ENCODE measurements at places on chromosomes 4 and X.

DNA sequence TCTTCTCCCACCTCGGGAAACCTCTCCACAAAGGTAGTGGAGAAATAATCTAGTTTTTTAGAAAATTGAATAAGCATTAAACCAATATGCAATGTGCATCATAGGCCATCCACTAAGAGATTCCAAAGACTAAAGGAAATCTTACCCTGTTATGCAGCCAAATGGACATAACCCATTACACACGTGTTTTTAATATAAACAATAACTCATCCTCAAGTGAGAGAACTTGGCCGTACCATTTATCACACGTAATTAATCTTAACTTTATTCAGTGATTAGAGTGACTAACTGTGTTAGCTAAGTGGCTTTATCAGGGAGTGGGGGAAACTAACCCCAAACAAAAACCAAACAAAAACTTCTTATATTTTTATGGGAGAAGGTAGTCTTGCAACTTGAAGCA, 57.8 kb downstream of the AFM start:
- DNase-seq = no peak

DNA sequence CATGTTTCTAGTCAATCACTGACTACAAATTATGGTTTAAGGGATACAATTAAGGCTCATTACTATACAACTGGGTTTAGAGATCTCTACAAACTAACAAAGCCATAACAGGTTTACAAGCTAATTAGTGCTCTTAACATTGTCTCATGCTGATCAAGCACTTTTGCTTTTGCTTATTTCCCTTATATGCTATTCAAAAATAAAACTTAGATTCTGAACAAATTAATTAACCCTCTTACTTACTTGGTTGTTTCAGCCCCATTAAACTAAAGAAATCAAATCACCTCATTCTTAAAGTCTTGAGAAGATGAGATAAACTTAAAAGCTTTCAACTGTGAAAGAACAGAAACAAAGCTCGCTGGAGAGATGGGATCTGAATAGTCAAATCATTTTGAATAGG, 2024.5 kb upstream of the ADGRL3 start:
- DNase-seq = no peak

DNA sequence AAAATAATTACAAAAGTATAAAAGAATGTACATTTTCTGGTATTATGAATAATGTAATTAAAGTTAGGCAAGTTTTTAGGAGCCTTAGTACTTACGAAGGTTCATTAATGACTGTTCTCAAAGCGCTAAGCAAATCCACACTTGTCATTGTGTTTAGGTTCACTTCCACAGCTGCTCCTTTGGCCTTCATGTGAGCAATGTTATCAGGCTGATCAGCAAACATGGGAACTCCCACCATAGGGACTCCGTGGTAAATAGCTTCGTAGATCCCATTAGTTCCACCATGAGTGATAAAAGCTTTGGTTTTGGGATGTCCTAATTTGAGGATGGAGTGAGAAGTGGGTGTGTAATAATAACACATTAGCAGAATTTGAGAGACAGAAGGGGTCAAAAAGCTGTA, 45.1 kb downstream of the UGT2A2 start:
- DNase-seq = no peak

- no peak for DNase-seq
Measured at GRCh38 chr4:80619070-80619674, 283.6 kb downstream of the CFAP299 start.

DNA sequence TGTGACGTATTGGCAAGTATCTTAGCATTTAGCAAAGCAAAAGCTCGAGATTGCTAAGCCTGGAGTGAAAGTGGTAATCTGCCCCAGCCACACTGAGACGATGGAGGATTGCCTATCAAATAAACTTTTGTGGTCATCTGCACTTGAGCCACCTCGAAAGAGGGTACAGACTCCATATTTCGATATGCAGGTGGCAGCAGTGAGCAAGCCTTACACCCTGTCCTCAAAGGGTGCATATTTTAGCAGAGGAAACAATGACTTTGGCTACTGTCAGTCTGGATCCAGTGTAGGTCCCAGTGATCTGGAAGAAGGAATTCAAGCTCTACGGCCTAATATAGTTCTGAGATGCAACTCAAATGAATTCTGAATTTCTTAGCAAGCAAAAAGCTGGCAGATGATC, 153.9 kb downstream of the ATG4A start:
- no peak for DNase-seq

- DNase-seq = no peak
Measured at GRCh38 chr4:141133146-141133998, at the start of gene RNF150. TSS of gene RNF150 (minus strand) at chr4:141133469.
